ENCODE measurements at places on chromosomes 3 and 15.

- DNase-seq = no peak
These were observed 10.7 kb upstream of the CYP8B1 start for GRCh38 chr3:42886294-42886822.

DNA sequence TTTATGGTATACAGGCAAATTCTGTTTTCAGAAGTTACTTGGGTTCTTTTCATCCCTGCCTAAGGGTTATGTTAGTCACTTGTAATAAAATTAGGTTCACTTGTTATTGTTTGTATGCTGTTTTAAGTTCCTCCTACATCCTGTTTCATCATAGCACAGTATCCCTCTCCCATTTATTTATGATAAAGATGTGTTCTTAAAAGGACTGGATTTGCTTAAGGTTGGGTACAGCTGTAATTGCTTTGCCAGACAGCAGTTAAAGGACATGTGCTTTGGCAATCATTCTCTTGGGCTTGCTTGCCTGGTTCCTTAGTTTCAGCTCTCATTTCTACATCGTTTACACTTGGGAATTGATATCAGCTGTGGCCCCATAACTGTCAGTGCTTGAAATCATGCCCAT lies 11.7 kb downstream of the ATP2C1 start:
- no peak for DNase-seq

GRCh38 chr3:156948402-156949210 lies 122.5 kb downstream of the LEKR1 start:
- no peak for DNase-seq

DNA sequence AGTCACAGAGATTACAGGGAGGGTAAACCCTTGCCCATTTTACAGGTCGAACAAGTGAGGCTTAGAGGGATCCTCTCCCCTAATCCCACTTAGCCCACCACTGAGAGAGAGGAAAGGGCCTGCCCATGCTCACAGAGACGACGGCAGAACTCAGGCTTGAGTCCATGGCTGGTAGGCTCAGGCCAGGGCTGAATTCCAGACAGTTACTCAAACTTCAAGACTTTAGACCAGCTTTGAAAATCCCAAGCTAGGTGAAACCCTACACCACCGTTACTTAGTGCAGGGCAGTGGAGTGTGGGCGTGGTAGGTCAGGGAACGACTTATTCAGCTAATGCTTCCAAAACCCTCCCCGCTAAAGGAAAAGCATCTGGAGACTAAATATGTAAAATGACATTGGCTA lies 16.4 kb downstream of the GRIP2 start:
- no peak for DNase-seq

- DNase-seq = no peak
These were observed 28.8 kb downstream of the CGNL1 start for GRCh38 chr15:57405133-57405532.

DNA sequence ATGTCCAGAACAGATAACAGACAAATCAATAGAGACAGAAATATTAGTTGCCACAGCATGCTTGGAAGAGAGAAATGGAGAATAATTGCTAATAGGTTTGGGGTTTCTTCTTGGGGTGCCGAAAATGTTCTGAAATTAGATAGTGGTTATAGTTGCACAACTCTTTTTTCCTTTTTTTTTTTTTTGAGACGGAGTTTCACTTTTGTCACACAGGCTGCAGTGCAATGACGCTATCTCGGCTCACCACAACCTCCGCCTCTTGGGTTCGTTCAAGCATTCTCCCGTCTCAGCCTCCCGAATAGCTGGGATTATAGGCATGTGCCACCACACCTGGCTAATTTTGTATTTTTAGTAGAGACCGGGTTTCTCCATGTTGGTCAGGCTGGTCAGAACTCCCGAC lies 163.3 kb downstream of the PLCH1 start:
- DNase-seq = no peak

GRCh38 chr15:90794538-90794937 lies 73.8 kb upstream of the FURIN start:
- DNase-seq = no peak

DNA sequence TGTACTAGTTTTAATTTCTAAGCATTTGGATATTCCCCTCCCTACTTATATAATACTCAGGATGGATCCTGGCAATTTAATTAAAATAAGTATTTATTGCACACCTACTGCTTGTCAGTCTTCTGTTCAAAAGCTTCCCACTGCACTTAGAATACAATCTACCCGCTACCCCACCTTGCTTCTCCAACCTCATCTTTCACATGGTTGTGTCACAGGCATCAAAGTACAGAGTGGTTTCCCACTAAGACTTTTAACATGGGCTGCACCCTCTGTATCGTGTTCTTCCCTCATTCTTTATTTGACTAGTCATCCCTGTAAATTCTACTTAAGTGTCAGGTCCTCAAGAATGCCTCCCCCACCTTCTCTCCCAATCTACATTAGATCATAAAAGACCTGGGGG lies 35.0 kb downstream of the RIOX2 start:
- DNase-seq = no peak

DNA sequence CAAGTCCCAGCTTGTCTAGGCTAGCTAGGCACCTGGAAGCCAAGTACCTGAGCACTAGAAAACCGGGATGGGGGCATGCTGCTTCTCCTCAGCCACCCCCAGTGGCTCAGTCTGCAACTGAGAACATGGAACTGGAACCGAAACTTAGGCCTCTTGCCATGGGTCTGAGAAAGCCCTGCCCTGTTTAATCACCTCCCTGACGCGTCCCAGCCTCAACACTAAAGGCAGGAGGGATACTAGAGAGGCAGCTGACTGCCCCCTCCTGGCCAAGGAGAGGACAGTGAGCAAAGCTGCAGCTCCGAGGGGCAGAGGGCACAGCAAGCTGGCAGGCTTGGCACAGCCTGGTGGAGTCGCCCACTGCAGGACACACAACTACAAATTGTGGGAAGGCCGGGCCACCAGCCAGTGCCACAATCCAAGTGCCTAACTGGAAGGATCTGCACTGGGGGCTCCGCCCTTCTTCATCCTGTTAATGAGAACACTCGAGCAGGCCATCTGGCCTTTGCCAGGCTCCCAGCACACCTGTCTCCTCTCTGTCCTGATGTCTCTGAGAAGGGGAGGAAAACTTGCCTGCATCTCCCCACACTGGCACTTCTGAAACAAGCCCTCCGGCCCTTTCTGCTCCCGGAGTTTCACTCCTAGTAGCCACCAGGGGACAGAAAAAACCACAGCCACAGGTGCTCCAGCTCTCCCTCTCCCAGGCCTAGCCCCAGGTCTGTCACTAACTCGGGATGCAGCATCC lies 53.7 kb downstream of the BDH1 start:
- no peak for DNase-seq

- no peak for DNase-seq
These were observed 54.4 kb downstream of the ATP1B3 start for GRCh38 chr3:141930801-141931200.

GRCh38 chr15:48337607-48338006 lies 6.4 kb downstream of the DUT start:
- no peak for DNase-seq
